ENCODE measurements at places on chromosomes 2 and 18.
A peak's percentile ranks its signal among the peaks of the same experiment; 100 is the strongest.

DNA sequence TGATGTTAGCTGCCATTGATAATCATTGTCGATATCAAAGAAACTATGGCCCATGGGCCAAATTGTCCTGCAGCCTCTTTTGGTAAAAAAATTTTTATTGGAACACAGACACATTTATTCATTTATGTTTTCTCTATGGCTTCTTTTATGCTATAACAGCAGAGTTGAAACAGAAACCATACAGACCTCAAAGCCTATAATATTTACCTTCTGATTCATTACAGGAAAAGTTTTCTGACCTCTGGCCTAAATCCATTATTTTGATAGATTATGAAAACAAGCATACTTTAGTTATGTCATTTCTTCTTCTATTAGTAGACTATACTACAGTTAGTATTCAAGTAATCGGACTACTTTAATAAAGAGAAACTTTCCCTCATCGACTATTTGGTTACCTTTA lies 349.7 kb upstream of the GALNT5 start:
- no peak for DNase-seq

DNA sequence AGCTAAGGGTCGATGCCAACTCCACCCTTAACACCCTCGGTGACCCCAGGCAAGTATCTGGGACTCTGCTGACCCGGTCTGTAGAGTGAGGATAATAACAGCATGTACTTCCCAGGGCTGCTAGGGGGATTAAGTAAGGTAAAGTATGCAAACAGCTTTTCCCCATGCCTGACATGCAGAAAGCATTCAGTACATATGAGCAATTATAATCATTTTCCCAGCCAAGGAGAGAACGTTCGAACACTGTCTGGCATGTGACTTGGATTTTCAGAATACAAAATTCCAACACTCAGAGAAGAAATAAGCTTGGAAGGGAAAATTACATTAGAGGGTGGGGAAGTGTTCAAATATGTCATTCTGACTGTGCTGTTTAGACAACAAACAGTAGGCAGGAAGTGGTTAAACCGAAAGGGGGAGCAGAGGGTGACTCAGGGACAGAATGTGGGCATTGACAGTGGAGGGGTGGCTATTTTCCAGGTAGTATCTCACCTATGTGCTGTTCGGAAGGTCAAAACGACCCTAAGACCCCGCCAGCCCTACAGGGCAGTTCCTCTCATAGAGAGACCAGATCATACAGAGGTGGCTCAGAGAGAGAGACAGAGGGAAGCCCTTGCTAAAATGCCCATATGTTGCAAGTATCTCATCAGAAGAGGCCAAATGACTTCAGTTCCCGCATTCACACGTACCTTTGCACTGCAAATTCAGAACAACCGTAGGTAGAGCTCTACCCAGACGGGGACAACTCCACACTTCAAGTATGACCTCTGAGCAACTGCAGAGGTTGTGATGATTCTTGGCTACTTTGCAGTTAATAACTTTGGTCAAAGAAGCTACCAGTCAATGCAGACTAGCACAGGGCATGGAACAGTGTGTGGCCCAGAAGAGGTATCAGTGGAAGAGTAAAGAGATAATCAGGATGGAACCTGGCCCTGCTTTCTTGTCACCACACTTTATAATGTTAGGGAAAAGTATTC lies 14.8 kb downstream of the ASPRV1 start:
- DNase-seq = no peak

DNA sequence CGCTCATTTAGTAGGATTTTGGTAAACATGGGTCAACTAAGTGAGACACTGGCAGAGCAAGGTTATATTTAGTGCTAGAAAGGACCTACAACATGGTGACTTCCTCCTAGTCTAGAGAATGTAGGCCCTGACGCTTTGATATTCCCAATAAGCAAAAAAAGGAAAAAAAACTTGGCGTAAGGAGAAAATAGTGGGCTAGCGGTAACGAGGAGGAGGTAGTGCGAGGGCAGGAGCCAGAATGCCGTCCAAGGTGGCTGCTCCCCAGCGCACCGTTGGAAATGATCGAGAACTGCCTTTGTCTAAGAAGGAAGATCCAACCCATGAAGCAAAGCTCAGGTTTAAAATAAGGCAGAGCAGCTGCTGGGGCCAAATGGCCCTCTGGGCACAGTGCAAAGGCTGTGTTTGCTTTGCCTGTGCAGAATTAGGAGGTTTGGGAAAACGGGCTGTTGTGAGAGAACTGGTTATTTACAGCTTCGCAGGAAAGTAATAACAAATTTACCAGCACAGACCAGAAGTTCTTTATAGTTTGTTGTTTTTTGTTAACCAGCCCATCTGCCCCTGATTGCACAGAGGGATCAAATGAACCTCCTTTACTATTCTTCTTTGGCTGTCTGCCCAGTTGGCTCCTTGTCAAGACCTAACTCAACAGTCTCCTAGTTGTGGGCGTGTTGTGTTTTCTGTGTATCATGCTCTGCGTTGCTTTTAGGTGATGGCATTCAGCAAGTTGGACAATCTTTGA lies 86.6 kb downstream of the ITGB1BP1 start:
- DNase-seq = peak; percentile 95

- peak; percentile 39 for DNase-seq
These were observed 515 bp upstream of the PLEKHB2 start for GRCh38 chr2:131104487-131105155.

DNA sequence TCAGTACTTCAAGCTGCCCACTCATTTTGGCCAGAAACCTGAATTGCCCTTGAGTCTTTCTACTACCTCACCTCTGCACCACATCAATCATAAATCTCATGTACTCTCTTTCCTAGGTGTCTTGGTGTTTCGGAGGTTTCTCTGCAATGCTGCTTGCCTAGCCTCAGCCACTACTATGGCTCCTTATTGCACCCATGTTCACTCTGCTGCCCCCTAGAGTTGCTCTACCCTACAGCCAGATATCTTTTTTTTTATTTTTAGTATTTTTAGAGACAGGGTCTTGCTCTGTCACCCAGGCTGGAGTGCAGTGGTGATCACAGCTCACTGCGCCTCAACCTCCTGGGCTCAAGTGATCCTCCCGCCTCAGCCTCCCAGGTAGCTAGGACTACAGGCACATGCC lies 413.0 kb downstream of the PTPRM start:
- DNase-seq = no peak

DNA sequence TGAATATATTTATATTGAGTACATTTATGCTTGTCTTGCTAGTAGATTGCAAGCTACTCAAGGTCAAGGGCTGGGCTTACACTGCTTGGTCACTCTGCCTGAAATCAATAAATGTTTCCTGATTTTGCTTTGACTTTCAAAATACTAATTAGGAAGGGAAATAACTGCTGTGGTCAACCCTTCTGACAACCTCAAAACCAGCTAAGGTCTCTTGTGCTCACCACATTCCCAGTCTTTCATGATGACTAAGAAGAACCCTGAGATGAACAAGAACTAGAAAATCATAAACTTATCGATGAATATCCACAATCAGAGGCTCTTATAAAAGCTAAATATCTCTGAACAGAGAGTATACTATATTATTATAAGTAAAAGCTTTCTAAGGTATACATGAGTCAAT lies 33.3 kb downstream of the ABCB11 start:
- DNase-seq = no peak

DNA sequence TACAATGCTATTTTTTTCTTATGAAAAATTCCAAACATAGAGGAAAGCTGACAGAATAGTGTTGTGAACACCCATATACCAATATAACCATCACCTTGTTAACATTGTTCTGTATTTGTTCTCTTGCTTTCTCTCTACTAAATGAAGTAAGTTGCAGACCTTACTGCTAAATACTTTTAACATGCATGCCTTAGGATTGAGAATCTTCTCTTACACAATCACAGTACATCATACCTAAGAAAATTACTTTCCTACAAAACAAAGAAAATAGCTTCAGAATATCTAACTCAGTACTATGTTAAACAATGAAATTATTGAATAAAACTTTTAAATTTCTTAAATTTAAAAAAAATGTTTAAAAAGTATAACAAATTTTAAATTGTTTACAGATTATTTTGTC lies 136.5 kb downstream of the UBR3 start:
- no peak for DNase-seq

DNA sequence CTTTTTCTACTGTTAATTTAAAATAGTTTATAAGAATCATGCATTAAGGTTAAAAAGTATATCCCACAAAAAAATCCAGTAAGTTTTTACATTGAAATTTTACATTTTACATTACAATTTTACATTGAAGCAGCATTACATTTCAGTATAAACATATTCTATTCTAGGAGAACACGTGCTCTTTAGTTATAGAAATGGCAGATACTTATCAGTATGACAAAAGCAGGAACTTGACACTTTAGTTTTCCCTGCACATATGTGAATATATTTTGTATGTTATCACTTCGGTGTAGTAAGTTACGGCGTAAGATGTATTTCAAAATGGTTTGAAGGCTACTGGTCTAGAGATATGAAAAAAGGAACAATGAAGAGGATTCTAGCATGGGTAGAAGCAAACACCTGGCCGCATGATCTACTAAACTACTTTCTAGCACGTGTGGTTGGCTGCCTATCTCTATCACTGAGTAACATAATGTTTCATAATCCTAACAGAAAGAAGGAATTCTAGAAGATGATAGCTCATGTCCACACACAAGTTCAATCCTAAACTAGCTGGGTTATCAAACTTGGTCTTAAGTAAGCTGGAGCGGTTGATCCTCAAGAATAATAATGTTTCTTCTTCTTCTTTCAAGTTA lies 5.4 kb downstream of the IMMT start:
- DNase-seq = no peak

- peak; percentile 59 for DNase-seq
These were observed 1.2 kb downstream of the IDH1 start for GRCh38 chr2:208253600-208254117.

DNA sequence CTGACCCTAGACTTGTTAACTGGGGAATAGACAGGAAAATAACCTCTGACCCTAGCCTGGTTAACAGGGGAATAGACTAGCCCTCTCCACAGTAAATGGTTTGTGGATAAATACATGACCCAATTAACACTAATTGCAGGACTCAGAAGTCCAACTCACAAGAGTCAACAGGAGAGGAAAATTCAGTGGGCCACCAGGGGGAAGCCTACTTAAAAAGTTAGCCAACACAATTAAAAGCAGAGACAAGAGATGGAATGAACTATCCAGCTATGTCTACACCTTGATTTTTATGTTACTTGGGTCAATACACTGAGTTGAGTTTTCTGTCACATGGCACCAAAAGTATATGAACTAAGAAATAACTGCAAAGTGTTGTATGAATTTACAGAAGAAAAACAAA lies 158.8 kb upstream of the SLC39A10 start:
- DNase-seq = peak; percentile 22

DNA sequence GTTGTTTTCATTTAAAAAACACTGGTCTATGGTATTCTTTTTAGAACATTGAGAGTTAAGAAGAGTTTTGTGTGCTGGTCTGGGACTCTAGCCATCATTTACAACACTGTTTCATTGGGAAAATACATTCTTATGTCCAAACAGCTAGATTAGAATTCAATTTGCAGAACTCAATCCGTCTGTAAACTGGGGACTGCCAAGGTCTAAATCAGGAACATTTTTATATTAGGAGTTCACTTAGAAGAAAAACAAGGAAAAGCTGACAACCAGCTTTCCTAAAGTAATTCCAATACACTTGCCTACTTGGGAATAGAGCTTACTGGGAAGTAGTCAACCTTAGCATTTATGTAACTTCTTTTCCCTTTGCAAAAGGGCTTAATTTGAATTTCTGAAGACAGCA lies 91.5 kb upstream of the RNF152 start:
- no peak for DNase-seq

DNA sequence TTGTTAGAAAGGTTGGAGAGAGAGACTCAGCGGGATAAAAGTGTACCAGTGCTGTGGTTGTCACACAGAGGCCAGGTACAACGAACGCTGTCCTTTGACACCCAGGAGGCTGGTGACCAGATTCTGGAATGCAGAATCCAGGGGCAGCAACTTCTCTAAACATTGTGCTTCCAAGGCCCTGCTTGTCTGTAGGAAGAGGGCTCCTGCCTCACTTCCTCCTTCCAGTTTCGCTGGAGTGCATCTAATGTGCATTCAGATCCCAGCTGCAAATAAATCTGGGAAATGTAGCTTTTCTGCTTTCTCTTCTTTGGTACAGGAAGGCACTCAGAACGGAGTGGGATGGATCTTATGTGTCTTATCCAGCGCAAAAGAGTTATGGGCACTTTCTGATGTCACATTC lies 171.8 kb upstream of the ATP5MC3 start:
- DNase-seq = no peak

DNA sequence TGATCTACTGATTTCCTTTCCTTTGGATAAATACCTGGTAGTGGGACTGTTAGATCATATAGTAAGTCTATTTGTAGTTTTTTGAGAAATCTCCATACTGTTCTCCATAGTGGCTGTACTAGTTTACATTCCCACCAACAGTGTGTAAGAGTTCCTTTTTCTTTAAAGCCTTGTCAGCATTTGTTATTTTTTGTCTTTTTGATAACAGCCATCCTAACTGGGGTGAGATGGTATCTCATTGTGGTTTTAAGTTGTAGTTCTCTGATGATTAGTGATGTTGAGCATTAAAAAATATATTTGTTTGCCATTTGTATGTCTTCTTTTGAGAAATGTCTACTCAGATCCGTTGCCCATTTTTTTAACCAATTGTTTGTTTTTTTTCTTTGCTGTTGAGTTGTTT lies 33.9 kb upstream of the EPG5 start:
- no peak for DNase-seq

DNA sequence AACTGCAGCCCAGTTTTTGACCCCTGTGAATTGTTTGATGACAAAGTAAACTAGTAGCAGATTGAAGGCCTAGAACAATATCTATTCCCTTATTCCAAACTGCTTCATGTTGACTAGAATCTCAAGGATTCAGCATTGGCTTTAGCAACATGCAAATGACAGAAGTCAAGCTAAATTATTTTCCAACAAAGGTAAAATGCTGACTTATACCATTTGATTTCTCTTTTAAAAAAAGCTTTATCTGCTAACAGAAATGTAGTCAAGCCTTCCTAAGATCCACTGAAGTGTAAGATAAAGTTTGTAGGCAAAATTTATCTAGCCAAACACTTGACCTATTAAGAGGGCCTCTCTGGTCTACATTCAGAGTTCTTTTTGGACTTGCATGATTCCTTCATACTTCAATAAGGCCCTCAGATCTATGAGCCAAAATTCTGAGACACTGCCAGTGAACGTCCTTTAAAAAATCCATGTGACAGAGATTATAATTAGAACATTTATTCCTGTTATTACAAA lies 9.5 kb upstream of the CYBRD1 start:
- DNase-seq = no peak
